ENCODE measurements at places on chromosomes 7 and 10.

DNA sequence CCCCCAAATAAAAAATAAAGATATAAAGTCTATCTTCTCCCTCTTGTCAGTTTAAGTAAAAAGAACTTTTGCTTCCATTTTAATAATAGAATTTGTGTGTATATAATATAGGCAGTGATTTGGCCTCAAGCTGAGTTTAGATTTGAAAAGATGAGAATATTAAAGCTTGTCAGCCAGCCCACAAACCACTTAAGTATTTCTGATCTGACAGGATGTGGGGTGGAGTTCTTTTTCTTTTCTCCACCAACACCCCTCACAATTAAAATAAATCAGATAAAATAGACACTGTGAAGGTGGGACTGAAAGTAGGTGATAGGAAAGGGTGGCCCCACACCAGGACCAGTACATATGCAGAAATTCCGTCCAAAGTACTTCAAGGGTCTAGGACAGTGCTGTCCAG is 714.1 kb downstream of the AUTS2 start:
- peak; percentile 14 for DNase-seq

DNA sequence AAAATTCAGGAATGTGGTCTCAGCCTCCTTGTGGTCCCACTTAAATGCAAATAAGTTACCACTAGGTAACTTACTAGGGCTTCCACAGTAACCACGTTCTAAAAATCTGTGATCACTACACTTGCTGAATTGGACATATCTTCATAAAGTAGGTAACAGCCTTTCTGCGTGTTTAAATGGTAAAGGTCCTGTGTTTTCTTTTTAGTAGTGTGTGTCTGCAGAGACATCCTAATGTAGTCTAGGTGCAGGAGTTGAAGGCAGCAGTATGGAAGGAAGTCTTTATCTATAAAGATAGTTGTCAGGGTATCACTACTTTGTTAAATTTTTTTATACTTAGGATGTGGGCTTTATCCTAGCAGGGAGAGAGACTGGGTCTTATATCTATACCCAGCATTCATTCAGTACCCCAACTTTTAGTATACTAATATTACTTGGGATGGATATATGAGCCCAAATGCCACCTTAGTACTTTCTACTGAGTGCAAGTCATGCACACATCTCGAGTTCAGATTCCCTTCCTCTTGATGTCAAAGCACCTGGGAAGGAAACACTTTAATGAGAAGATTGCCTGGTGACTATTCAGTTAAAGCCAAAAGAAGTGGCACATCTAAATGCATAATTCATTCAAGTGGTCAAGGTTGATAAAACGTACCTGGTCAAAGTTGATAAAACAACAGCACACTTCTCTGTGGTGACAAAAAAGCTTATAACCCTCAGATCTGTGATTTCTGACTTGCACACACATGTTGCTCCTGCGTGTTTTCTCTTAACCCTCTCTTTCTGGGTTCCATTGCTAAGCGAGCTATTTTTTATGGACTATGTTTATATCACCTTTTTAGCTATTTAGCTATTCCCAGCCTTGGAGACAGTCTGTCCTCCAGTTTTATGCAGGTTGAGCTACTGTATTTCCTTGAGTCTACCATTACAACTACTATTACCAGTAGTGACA is 281.1 kb upstream of the DKK1 start:
- no peak for DNase-seq

GRCh38 chr10:124138195-124138882 is 44.9 kb upstream of the CHST15 start:
- no peak for DNase-seq

DNA sequence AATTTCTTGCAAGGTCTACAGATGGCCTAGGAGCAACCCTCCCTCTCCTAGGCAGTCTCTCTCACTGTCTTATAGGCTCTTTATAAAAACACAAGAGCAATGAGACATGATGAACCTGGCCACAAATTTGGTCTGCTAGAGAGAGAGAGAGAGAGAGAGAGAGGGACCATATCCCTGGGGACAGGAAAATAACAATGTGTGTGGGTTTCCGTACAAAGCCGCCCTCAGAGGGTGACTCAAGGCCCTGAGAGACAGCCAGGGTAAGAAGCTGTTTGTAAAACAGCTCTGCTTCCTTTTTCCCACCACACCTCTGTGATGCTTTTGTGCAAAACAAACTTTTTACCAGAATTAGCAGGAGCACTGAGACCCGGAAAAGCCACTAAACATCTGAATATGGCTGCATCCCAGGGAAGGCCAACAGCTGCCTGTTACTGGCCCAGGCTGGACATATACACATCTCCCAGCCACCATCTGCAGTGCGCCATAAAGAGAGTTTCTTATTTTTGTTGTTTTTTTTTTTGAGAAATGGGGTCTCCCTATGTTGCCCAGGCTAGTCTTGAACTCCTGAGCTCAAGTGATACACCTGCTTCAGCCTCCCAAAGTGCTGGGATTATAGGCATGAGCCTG is 18.4 kb downstream of the GIMAP5 start:
- DNase-seq, result peak; percentile 83

DNA sequence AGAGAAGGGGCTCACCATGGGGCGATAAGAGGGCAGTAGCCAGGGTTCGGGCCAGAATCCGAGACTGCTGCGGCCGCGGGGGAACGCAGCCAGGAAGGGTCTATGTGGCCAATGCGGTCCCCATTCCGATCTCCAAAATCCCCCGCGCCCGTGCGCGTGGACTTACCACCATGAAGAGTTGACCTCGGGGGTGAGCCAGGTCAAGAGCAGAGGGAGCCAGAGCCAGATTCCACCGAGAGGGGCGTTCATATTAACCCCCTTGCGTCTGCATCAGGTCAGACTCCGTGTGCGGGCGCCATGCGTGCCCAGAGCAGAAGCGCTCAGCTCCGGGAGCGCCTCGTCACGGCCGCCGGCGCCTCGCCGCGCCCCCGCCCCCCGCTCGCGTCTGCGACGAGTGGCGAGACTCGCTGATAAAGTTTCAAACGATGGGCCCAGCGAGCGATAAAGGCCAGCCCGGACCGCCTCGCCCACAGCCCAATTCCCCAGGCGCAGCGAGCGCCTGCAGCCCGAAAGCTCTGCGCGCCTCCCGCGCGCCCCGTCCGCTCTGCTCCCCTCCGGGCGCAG is at the start of gene WNT2:
Gene WNT2 (minus strand): TSS at position 318 of the 564 bp plus-strand sequence. CDS start 69 bp downstream, at position 249.
- DNase-seq, result peak; percentile 5

DNA sequence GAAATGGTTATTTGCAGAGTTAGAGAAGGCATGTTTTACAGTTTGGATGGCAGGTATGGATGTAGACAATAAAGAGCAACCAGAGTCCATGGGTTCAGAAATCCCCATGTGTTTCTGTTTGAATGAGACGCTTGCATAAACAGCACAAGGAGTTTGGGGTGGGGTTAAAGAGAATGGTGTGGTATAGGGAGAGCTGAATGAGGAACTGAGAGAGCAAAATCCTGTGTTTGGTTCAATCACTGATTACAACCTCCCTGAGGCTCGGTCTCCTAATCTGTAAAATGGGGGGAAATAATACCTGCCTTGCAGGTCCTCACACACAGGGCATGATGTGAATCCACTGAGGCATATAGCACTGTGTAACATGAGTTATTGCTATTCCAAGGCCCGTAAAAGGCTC is 23.7 kb downstream of the CAV1 start:
- peak; percentile 63 for DNase-seq

GRCh38 chr10:43236176-43236850 is 30.6 kb downstream of the RASGEF1A start:
- DNase-seq, result no peak

- DNase-seq, result no peak
Observed at GRCh38 chr7:4884164-4884563, 648 bp upstream of the RADIL start.

DNA sequence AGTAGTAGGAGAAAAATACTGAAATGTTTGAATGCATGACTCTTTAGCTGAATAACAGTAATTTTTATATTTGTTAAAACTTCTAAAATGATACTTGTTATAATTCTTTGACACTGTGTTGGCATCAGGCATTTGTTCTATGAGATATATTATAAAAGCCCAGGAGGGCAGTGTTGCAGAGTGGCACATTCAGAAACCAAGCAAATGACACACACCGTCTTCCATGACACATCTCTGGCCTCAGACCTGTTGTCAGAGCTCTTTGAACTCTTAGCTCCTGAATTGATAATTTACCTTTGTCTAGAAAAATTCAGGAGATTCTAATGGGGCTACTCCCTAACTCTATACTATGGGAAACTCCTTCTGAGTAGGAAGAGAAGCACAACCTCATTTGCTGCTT is 62.4 kb upstream of the MDFIC start:
- no peak for DNase-seq
